ENCODE measurements at places on chromosomes 4 and X.

DNA sequence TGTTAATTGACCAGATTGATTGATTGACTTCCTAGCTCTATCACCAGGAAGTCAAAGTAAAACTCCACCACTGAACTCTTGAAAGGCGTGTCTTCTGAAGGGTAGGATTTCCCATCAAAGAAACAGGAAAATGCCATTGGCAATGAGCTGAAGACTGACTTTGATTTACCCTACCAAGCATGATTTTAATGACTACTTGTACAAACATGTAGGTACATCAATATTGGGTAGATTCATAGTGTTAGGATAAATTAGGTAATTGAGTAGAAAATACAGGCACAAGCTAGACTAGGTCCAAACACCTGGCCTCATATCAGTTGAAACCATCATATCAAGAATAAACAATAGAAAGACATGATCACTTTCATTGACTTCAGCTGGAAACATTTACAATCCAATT is 53.2 kb upstream of the ATXN3L start:
- no peak for DNase-seq

DNA sequence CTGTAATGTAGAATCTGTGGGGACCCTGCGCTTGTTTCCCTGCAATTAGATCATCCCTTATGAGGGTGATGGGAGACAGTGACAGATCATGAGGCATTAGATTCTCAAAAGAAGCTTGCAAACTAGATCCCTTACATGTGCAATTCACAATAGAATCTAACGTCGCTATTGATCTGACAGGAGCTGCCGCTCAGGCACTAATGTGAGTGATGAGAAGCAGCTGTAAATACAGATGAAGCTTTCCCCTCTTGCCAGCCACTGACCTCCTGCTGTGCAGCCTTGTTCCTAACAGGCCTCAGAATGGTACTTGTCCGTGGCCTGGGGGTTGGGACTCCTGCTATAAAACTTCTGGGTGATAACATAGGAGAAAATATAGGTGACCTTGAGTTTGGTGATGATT is 1076.8 kb downstream of the PDHA2 start:
- no peak for DNase-seq

GRCh38 chr4:66920514-66920913 is 624.8 kb downstream of the CENPC start:
- no peak for DNase-seq

DNA sequence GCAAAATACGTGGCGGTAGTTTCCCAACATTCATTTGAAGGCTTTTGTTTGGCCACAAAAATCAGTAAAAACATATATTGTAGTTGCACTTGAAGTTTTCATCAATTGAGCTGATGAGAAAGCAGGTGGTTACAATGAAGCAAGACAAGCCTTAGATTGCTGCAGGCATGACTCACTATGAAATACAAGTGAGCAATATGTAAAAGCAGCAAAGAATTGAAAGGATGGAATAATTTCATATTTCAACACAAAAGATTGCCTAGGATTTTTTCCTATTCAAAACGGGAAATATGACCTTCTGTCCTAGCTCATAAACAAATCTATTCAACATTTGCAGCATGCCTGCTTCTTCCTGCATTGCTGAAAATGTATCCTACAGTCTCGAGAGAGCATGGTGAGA is 190.9 kb upstream of the BANK1 start:
- no peak for DNase-seq

GRCh38 chr4:1459081-1459721 is 53.0 kb upstream of the NKX1-1 start:
- DNase-seq: no peak

DNA sequence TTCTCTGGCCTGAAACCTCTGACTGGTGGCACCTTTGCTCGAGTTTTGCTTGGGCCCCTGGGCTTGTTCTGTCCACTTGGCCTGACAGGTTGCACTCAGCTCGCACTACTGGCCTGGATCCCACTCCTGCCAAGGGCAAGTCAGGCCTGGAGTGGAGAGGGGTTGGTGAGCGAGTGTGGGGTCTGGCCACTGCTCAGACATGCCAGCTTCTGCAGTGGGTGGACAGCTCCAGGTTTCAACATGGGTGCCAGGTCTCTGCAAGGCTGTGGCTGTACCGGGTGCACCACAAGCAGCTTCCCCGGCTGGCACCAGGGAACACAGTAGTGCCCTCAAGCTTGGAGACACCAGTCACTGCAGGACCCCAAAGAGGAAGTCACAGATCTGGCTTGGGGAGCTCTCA is 91.6 kb upstream of the CXorf51A start:
- no peak for DNase-seq

DNA sequence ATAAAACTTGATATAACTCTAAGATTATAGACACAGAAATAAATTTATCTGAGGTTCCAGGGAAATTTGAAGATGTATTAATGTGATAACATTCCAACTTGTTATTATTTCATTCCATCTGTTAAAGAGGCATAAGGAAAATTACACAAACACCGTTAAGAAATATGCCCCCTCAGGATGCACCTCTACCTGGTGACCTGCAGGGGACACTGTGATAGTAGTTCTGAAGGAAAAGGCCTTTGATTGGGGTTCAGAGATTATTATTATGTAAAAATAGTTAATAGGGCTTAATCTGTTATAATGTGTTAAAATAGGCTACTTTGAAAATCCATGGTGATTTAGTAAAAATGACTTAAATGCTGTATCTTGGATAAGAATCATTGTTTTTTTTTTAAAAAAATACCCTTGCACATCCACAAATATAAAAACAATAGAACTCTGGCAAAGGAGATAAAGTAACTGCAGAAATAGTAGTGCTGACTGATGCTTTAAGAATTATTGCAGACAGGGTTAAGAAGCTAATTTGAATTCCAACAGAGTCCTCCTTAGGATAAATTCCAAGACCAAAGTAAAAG is 6.1 kb upstream of the ABRAXAS1 start:
- no peak for DNase-seq

GRCh38 chr4:107115185-107115847 is 79.2 kb upstream of the DKK2 start:
- DNase-seq: no peak

DNA sequence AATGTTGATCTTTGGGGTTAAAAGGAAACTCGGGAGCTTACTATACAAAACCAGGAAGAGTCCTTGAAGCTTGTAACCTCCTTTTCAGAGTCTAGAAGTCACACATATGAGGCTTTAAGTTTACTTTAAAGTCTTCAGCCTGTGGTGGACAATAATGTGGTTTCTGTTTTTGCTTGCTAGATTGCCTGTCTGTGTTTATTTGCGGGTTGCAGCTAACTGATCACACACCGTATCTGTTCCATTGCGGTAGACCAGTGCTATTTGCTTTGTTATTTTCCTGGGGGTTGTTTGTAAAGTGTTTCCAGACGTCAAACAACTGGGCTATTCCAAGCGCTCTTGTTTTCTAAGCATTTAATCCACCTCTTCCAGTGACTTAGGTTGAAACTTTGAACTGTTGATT is 143.0 kb upstream of the GYPA start:
- no peak for DNase-seq

DNA sequence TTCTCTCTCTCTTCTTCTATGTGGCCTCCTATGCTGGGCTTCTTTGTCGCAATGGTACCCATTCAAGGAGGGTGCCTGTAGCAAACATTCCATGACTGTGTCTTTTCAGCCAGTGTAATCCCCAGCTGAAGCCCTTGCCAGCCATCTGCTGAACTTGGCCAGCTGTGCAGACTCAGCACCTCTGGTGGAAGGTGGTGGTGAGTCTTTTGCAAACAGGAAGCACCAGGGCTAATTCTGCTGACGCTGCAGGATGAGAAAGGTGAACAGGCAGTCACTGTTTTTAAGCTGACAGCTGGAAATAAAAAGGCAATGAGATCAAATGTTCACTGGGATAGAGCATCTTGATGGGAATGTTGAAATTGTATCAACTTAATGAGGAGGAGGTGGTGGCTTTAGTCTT is 298.7 kb upstream of the CLNK start:
- no peak for DNase-seq

- no peak for DNase-seq
Measured at GRCh38 chrX:43835559-43835958, 46.7 kb downstream of the MAOB start.

GRCh38 chr4:930827-931193 is 1.3 kb downstream of the GAK start:
- DNase-seq: no peak

GRCh38 chrX:45824471-45824870 is 623.8 kb upstream of the DIPK2B start:
- DNase-seq: no peak

DNA sequence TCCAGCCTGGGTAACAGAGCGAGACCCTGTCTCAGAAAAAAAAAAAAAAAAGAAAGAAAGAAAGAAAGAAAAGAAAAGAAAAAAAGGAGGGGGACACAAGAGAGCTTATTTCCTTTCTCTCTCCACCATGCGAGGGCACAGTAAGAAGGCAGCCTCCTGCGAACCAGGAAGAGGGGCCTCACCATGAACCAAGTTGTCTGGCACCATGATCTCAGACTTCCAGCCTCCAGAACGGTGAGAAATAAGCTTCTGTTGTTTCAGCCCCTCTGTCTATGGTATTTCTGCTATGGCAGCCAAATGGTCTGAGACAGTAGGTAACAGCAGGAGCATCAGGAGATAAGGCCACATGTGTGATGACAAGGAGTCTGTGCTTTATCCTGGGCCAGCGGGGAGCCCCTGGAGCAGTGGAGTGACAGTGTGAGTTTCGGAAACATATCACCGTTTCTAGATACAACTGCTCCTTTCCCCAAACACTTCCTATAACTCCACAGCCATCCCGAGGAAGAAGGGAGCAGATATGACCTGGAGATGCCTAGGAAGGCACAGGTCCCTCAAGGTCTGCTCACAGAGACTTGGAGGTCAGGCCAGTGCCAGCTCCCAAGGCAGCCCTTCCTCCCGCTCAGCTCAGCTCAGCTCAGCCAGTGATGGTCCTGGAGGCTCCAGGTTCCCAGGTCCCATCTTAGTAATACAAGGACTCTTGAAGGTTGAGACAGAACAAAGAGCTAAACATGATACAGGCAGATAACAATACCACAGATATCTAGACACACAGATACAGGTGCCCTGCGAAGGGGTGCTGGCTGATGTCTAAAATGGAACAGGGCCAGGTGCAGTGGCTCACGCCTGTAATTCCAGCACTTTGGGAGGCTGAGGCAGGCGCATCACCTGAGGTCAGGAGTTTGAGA is 17.7 kb downstream of the JAKMIP1 start:
- no peak for DNase-seq

DNA sequence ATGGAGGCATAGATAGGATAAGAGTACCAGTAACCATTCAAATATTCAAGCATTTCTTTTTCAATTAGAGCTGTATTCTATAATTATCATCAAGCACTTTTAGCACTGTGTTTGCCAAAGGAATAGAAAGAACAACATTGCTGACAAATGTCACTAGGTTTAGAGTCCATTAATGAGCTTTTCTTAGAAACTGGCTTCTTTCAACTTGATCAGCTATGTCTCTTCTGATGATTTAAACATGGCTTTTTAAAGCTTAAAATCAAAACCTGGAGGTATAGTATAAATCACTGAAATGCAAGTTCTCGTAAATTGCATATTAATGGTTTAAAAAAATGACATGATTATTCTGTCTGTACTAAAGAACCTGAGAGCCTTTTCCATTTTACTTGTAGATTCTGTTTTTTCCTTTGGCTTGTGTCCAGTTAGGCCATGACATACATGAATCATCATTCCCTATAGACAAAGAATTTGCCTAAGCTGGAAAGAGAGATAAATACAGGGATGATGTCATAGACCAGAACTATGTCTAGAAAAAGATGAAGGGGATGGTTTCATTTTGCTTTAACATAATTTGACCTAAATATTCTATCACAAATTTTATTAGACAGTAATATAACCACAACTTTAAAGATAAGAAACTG is 340.1 kb upstream of the CTSO start:
- no peak for DNase-seq

- no peak for DNase-seq
Measured at GRCh38 chr4:5974321-5974720, 43.9 kb downstream of the C4orf50 start.

GRCh38 chr4:33940281-33940680 is 2304.0 kb downstream of the ARAP2 start:
- DNase-seq: no peak

All from midbrain (tissue), 1 donor.